ENCODE measurements at places on chromosomes 6 and 20.

GRCh38 chr6:26249707-26249956 lies 115.4 kb upstream of the BTN3A2 start:
- DNase-seq: no peak

DNA sequence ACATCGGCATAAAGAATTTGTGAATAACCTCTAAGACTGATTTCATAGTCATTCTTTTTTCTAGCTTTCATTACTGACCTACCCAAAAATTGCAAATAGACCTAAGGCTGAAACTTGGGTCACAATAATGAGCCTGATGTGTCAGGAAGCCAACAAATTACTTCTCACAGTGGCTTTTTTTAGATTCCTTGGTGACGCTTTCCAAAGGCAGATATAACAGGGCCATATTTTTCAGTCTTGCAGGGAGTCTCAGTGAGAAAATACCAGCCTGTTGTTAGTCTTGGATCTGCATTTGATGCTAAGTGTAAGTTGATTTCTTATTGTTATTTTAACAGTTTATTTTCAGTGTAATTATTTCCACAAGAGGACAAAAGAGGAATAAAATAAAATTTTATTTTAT lies 179.7 kb downstream of the KHDC1L start:
- DNase-seq: no peak

GRCh38 chr6:81614292-81614691 lies 138.2 kb downstream of the TENT5A start:
- peak; percentile 61 for DNase-seq

- peak; percentile 36 for DNase-seq
Observed at GRCh38 chr6:20564777-20565176, 30.5 kb downstream of the CDKAL1 start.

DNA sequence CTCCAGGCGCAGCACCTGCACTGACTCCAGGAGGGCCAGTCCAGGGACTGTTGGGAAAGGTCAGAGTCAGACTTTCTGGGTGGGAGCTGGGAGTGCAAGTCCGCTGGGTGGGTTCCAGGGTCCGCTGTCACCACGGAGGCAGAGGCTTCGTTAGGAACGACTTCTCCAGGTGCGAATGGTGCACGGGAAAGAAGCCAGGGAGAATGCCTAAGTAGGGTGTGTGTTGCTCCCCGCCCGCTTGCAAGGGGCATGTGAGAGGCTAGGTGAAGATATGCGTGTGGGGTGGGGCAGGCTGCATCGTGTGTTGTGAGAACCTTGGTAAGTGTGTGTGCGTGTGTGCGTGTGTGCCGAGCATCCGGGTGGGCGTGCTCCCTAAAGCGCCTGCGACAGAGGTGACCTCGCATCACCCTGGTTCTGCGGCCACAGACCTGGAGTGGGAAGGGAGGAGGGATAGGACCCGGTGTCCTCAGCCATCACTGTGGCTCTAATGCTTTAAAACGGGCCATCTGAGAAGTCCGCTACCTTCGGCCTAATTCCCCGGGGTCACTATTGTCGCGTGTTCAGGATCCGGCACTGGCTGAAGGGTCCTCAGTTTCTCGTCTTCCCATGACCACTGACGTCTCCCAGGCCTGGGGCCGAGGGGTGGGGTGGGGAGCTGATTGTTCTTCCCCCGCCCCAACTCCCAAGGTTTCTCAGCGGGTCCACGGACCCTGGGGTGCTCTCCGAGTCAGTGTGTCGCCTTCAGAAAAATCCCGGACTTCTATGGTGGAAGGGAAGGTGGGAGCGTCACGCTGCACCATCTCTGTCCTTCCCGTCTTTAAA lies 6.1 kb downstream of the SLC32A1 start:
- no peak for DNase-seq

- no peak for DNase-seq
Observed at GRCh38 chr6:132252113-132252512, 149.2 kb downstream of the MOXD1 start.

GRCh38 chr20:15613530-15613929 lies 959.7 kb downstream of the KIF16B start:
- no peak for DNase-seq

DNA sequence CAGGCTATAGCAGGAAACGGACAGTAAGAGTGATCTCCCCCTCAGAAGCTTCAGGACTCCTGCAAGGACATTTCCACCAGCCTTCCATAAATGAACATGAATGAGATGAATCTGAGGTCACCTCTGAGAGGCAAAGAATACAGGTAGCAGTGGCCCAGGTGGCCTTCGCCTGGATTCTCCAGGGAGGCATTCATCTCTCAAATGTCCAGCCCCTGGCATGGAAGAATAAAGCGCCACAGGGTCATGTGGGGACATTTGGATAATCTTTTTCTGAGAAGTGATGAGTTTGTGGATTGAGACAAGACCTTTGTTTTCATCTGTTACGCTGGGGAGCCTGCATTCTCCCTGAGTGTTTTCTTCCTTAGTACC lies 2.9 kb downstream of the GMPR start:
- DNase-seq: no peak

GRCh38 chr20:11395581-11395980 lies 522.1 kb upstream of the BTBD3 start:
- no peak for DNase-seq

DNA sequence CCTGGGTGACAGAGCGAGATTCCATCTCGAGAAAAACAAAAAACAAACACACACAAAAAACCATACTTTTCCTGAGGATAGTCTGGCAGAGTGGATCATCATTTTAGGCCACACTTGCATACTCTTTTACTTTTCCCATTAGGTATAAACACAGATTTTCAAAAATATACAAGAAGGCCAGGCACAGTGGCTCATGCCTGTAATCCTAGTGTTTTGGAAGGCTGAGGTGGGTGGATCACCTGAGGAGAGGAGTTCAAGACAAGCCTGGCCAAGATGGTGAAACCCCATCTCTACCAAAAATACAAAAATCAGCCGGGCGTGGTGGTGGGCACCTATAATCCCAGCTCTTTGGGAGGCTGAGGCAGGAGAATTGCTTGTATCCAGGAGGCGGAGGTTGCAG lies 85.5 kb downstream of the ARHGAP18 start:
- no peak for DNase-seq

GRCh38 chr6:83474309-83474708 lies 38.0 kb upstream of the PRSS35 start:
- peak; percentile 26 for DNase-seq

DNA sequence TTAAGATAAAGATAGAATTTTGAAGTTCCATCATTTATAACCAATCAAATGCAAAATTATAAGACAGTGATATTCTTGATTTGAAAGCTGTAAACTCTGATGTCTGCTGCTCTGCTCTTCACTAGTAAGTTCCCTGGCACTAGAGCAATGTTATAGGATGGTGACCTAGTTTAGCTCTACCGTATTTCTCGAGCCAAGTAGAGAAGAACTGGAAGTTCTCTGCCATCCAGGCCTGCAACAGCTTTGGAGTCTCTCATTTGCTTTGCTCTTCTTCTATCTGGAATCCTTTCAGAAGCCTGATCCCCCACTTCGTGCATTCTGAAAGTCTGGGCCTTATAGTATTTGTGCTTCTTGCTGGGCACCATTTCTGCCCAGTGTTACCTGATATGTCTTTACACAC lies 100.3 kb downstream of the PLCB1 start:
- DNase-seq: no peak

GRCh38 chr6:42471142-42471541 lies 19.4 kb upstream of the TRERF1 start:
- no peak for DNase-seq

- DNase-seq: no peak
Observed at GRCh38 chr6:32622545-32623401, 14.4 kb upstream of the HLA-DQA1 start.

DNA sequence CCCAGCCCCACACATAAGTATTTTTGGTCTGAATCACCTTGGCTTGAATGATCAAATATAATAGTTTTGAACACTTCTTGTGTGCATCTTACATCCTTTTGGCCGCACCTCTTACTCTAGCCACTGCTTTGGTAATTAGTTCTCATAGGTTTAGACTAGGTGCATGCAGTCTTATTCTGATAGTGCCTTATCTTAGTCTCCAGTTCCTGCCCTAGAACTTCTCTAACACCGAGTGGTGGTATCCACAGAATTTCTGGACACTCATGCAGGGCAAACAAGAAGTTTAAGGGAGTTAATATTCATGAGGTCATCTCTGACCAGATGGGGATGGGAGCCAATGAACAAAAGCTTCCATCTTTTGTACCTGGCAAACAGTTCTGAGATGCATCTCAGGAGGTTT lies 77.5 kb upstream of the AKIRIN2 start:
- no peak for DNase-seq

DNA sequence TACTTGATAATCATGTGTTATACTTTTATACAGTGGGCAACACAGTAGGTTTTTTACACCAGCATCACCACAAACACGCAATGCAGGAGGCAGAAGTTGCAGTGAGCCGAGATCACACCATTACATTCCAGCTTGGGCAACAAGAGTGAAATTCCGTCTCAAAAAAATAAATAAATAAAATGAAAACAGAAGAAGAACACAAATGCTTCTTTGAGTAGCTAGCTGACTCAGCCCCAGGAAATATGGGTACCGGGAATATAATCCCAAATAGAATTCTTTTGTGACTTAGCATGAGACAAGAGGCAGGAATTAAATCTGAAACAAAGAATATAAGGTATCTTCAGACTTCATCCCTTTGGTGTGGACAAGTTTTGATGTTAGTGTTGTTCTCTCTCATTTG lies 164.2 kb upstream of the ATXN1 start:
- DNase-seq: no peak

DNA sequence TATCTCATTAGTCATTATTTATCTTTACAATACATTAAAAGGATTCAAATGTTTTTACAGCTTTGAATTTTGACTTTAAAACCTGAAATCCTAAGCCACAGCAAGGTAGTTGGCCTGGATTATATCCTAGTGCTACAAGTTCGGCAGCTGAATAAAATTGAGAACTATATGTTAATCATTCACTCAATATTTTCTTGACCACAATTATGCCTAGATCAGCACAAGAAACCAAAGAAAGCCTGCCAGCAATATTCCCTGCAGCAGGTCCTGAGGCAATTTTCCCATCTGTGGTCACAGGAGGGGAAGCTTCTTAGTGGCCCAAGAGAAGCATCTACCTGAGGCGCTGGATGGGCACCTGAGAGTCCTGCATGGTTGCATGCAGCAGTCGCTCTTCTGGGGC lies 183.5 kb downstream of the GMDS start:
- no peak for DNase-seq

GRCh38 chr20:45913116-45913515 lies 1.2 kb upstream of the PLTP start:
- no peak for DNase-seq

DNA sequence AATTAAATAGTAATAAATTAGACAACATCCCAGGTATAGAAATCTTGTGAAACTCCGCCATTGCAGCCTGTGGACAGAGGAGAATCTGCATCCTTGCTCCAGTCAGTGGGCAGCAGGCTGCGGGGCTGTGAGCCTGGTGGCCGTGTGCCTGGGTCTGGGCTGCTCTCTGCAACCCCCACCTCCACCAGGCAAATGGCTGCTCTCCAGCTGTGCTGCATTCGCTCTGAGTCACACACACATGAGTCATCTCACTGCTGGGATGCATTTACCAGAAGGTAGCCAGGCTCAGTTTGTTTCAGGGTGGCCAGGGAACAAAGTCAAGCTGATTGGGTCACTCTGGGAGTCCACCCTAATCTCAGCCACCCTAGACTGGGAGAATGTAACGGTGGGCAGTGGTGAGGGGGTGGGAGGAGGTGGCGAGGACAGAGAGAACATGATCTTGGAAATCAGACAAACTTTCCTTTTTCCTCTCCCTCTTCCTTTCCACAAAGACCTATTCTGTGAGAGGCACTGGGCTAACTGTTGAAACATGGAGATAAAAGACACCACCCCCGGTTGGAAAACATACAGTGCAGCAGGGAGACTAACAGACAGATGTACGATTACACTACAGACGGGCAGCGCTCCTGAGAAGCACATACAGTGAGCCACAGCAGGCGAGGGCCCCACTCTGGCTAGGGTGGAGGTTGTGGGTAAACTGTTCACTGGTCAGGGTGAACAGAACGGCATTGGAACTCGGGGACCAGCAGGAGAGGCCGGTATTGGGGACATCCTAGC lies 59.2 kb downstream of the TRAM2 start:
- no peak for DNase-seq

DNA sequence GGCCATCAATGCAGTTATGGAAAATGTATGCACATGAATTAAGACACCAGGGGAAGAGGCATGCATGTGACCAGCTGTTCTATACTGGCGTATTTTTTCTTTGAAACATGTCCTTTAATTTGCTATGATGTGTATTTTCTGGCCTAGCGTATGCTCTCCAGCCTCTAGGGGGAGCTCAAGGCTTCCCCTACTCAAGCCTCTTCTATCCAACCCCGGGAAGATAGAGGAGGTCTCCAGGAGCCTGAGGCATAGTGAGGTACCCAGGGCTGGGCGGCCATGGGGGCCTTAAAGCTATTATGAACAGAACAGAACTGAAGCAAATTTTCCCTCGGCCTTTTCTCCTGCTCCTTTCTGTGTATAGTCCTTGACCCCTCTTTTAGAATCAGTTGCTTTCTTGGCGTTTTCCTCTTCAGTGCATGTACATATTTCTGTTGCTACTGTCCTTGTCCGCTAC lies 528.9 kb downstream of the MAFB start:
- peak; percentile 22 for DNase-seq

- DNase-seq: no peak
Observed at GRCh38 chr6:29663300-29664042, 6.6 kb downstream of the MOG start.

- DNase-seq: peak; percentile 0
Observed at GRCh38 chr20:53652090-53652858, 58.6 kb upstream of the ZNF217 start.

DNA sequence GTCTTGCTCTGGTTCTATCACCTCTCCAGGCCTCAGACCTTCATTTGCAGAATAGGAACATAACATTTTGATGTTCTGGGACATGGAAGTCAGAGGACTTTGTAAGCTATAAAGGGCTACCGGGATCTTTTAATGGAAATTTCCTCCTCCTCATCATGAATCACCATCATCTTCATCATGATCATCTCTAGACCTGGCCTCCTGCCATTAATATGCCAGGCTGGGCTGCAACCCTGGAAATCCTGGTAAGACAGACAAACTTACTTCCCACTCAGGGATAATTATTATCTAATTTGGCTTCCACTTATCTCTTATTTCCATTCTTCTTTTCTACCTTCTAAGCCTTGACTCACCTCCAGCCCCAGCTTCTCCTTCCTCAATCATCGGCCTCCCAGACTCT lies 41.0 kb upstream of the MRPS18A start:
- no peak for DNase-seq

GRCh38 chr20:24733416-24733815 lies 215.7 kb upstream of the CST7 start:
- DNase-seq: no peak

- DNase-seq: no peak
Observed at GRCh38 chr6:73951183-73951582, 255.2 kb downstream of the CD109 start.

GRCh38 chr6:116472706-116473105 lies 11.5 kb downstream of the CALHM6 start:
- no peak for DNase-seq
